Activated CD8-positive, alpha-beta memory T cell treated with anti-CD3 and anti-CD28 coated beads for 1 hour (primary cell): ENCODE measurements at places on chromosomes 2 and 18.

DNA sequence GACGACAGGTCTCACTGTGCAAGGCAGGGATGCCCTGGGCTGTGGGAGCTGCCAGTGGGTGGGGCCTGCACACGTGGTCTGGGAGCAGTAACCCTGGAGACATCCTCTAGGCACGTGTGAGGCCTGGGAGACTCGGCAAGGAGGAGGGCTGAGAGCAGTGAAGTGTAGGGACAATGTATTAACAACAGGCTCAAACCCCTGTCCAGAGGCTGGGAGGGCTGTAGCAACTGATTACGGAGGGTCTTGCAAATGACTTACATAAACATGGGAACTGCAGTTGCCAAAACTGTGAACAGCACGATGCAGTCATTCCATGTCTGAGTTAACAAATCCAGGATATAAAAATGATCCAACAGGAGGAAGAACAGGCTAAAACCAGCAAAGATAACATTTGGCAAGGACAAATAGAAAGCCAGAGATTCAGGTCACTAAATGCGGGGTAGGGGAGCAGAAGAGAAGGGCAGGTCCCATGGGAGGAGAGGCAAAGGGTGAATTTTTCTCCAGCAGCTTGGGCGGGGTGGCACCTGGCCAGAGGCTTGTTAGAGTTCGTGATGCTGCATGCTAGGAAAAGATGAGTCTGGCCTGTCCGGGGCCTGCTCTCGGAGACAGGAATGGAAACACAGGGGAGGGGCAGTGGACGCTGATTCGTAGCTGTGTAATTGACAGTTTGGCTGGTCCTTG is 44.9 kb downstream of the CYP27C1 start:
- no peak for DNase-seq

GRCh38 chr2:58127111-58127510 is 80.5 kb downstream of the VRK2 start:
- no peak for DNase-seq

GRCh38 chr18:32092422-32093101 is 888 bp downstream of the RNF138 start:
- DNase-seq, result peak; percentile 99

GRCh38 chr2:16553226-16553625 is 112.4 kb downstream of the CYRIA start:
- DNase-seq, result no peak

DNA sequence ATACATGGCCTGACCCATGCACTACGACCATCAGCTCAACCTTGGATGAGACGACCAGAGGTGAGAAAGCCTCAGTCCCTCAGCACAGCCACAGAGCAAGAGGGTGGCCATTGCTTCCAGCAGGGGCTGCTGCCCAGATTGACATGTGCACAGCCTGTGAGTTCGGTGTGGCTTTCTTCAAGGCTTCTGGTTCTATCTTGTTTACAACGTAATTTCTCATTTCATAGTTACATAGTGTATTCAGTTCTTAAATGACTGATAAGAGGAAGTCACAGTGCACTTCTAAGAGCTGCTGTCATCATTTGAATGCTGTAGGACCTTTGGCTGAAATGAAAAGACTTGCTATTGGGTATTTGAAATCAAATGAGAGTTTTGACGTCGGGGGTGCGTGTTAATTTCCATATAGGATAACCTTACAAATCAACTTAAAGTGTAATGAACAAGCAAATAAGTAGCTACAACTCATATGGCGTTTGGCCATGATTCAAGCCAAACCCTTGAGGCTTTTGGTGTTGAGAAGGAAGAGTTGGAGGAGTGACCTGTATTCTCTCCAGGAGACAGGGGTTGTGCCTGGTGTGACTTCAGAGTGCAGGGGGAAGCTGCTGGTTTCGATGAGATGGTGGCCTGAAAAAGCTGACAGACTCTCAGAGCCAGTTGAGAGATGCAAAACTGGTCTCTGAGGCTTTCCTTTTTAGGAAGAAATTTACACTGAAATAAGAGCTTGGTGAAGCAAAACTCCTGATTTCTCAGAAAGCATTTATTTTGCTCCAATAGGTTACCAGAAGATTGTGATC is 51.0 kb downstream of the TSHZ1 start:
- no peak for DNase-seq
